Stimulated activated CD4-positive, alpha-beta T cell treated with anti-CD3 and anti-CD28 coated beads, Interleukin-12 subunit alpha, Interleukin-12 subunit beta, amount 100 ng/mL, for 48 hours (primary cell): ENCODE measurements at places on chromosomes 13 and 19.

GRCh38 chr13:74062933-74063332 lies 71.3 kb downstream of the KLF12 start:
- DNase-seq: peak; percentile 40

DNA sequence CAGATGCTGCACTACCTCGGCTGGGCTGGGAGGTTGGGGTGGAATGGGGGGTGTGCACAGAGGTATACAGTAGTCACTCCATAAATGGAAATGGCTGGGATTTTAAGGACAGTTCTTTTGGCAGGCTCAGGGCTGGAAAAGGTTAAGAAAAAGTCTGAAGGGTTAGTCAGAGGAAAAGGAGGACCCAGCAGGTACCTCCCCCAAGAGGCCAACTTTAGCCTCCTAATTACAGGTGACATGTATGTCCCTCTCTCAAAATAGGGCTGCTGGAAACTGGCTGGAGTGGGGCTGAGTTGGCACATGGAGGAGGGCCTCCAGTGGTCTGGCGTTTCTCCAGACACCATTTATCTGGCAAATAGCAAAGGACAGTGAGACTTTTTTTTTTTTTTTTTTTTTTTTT lies 994 bp downstream of the CCDC194 start:
- no peak for DNase-seq

DNA sequence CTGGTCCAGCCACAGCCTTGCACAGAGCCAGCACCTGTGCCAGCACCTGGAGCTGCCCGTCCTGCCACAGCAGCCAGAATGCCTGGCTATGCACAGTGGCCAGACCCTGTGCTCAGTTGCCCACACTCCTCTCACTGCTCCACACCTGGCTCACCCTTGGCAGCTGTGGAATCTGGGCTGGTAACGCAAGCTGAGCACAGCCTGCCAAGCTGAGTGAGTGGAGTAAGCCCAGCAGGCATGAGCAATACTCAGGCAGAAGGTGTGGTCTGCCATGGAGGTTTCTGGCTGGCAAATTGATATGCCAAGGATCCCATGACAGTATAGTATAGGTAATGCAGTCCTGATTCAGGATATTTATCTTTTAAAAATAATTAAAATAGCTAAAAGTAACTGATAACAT lies 122.2 kb downstream of the PCDH9 start:
- DNase-seq: no peak

DNA sequence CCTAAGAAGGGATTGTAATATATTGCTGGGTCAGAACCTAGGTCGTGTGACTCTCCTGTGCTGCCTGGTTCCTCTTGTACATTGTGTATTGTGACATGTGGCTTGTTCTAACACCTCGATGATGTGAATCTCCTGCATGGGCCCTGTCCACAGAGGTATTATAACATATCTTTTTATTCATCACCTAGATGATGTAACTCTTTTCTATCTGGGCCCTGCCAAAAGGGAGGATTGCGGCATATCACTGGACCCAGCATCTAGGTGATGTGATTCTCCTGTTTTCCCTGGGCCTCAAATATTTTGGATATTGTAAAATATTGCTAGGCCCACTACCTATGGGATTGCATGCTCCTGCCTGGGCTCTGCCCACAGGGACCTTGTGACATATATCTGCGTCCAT lies 33.4 kb upstream of the ZNF254 start:
- DNase-seq: no peak

GRCh38 chr13:27822258-27822872 lies 30.1 kb downstream of the GSX1 start:
- DNase-seq: no peak

DNA sequence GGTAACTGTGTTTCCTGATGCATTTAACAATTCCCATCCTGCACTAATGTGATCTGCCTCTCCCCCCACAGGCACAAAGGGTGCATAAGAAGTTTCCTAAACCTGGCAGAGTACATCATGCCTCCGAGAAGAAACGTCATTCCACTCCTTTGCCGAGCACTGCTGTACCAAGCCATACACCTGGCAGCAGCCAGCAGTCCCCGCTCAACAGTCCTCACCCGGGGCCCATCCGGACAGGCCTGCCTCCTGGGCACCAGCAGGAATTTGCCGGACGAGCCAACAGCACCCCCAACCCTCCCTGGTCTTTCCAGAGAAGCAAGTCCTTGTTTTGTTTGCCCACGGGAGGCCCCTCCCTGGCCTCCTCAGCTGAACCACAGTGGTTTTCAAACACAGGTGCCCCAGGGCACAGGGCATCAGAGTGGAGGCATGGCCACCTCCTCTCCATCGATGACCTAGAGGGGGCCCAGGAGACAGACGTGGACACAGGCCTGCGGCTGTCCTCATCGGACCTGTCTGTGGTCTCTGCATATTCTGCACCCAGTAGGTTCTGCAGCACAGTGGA lies 58.3 kb downstream of the FAM124A start:
- no peak for DNase-seq

DNA sequence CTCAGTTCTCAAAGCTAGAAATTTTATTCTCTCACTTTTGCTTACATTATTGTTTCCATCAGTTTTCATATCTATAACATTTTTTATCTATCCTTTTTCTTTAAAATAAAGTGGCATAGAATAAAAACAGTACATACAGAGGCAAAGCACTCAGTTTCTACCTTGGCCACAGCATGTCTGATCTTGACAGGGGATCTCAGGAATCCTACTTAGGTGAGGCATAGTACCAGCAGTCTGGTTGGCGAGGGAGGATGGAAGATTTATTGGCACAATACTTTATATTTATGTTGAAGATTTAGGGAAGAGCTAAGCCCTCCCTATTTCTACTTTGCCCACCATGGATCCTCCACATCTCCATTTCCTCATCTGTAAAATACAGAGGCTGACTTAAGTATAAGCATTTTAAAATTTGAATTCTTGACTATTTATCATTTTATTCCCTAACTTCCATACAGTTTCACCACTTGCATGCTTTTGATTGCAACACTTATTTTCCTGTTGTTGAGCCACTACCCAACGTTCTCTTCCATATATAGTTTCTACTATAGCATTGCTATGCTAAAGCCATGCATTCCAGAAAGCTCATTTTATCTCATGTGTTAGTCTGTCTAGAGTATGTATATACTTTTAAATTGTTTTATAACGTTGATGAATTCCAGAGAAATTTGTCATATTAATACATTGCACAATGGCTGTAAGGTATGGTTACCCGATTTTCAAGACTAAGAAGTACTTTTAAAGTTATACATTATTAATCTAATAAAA lies 506.7 kb downstream of the KCTD12 start:
- no peak for DNase-seq

DNA sequence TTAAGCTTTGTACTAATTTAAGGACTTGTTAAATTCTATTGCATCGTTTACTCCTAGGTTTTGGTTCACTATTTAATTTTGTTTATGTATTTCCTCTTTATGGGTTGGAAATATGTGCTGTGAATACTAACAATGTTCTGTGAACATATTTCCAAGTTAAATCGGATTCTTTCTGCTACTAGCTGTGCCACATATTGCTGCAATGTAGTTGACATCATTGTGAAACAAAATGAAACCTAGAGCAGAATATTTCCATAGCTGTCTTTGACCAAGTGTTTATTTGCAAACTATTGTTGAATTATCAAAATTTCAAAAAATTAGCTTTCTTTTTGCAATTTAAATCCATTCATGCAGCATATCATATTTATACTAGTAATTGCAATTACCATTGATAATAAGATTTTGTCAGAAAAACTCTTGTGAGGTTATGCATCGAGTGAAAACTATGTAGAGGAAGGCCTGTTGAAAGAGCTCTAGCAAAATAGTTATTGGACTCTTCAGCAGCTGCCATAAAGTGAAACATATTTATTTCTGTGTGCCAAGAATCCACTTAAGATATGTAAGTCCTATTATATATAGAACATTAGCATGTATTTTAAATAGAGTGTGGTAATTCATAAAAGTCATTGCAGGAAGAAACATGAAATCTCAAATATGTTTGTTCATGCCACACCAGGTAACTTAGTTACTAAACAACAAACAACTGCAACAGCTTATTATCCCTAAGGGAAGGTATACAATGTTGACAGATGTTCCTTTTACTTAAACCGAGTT lies 575.1 kb downstream of the SLITRK6 start:
- DNase-seq: no peak

- DNase-seq: no peak
Observed at GRCh38 chr13:24802074-24802473, 38.1 kb downstream of the RNF17 start.

DNA sequence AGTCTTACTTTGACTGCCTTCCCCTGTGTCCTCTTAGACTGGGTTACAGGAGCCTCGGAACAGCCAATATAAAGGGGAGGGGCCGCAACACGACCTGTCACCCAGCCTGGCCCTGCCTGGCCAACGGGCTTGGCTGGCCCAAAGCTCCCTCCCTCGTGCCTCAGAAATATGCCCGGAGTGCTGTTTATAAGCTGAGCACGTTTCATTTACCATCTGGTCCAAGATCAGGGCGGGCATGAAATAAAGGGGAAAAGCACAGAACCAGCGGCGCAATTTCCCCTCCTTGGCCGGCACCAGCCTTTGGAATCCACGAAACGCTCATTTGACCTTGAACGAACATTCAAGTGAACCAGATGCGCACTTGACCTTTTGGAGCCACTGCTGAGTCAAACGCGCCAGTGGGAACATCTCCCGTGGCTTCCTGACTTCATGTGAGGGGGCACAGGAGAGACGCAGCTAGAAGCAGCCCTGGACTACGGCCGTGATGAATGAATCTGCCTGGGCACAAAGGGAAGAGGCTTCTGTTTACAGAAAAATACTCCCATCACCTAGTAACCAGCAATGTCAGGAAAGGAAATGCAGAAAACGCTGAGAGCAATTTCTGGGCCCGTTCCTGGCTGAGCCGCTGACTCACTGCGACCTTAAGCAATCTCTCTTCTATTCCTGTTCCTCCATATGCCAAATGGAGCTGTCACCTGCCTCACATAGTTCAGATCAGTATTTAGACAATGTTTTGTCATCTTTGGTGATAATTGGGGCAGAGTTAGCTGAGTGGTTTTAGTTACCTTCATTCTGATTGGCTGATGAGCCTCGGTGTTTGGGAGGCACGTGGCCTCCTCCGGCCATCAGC lies 53.3 kb downstream of the RFX2 start:
- no peak for DNase-seq

DNA sequence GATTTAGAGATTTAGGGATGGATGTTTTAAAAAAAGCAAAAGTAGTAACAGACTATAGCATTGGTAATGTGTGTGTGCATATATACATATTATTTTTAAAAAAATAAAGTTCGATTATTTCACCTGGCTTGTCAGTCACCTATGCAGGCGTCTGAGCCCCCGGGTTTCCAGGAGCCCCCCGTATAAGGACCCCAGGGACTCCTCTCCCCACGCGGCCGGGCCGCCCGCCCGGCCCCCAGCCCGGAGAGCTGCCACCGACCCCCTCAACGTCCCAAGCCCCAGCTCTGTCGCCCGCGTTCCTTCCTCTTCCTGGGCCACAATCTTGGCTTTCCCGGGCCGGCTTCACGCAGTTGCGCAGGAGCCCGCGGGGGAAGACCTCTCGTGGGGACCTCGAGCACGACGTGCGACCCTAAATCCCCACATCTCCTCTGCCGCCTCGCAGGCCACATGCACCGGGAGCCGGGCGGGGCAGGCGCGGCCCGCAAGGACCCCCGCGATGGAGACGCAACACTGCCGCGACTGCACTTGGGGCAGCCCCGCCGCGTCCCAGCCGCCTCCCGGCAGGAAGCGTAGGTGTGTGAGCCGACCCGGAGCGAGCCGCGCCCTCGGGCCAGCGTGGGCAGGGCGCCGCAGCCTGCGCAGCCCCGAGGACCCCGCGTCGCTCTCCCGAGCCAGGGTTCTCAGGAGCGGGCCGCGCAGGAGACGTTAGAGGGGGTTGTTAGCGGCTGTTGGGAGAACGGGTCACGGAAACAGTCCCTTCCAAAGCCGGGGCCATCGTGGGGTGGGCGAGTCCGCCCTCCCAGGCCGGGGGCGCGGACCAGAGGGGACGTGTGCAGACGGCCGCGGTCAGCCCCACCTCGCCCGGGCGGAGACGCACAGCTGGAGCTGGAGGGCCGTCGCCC lies 840 bp upstream of the CCNA1 start:
- no peak for DNase-seq

DNA sequence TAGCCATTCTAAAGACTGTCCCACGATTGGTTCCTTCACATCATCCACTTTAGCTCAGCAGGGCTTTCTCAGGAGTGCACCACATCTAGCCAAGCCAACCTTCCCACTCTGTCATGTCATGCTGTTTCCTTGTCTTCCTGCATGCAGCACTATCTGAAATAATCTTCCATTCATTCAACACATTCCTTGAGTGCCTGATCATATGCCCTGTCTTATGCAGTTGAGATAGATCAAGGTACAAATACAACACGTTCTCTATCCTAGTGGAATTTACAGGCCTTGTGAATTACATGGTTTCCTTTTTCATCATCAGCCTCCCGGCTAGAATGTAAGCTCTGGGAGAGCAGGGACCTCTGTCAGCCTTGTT lies 6.8 kb upstream of the MRPS31 start:
- no peak for DNase-seq

GRCh38 chr19:16536130-16536529 lies 6.1 kb downstream of the CHERP start:
- DNase-seq: no peak

- no peak for DNase-seq
Observed at GRCh38 chr13:48983331-48983730, 7.6 kb downstream of the FNDC3A start.

DNA sequence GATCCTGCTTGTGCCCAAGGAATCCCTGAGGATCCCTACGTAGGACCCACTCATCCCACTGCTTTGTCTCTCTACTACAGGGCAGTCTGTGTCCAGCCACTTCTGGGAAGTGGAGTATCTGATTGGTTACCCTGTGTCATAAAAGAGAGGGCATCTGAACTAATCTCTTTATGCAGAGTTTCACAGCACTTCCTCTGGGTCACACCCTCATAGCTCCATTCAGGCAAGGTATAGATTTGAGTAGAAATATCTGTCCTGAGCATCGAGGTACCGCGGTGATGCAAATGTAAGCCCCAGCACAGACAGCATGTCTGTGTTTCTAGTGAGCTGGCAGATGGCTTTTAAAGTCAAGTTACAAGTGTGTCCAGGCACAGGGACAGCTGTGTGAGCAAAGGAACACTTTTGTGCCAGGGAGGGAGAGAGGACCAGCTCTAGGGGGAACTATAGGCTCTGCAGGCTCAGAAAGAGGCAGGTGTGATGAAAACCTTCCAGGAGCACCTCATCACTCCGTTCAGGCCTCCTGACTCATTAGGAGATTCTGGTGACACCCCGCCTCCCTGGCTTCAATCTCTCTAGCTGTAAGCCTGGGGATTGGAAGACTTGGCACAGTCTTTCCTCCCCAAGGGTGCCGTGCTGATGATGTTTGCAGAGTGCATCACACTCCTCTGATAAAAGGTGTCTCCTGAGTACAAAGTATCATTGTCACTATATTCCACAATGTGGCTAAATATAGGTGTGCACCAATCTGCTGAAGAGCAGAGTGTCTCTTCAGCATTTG lies 84.3 kb upstream of the UBL3 start:
- DNase-seq: no peak

DNA sequence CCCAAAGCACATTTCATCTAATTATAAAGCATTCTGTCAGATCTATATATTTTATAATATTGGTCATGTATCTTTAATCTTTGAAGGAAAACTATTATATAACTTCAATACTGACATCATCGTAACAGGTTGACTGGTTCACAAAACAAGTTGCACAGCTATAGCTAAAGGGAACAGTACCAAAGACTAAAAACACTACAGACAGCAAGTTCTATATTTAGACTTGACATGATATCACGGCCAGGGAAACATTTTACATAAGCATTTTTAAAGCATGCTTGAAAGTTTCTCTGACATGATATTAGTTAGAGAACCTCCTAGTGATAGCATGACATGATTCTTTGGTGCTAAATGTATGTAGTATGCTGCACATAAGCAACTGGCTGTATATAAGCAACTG lies 182.5 kb downstream of the NDFIP2 start:
- DNase-seq: no peak
